Kidney tubule cell (primary cell): ENCODE measurements at places on chromosomes 6 and 20.
A peak's percentile ranks its signal among the peaks of the same experiment; 100 is the strongest.

DNA sequence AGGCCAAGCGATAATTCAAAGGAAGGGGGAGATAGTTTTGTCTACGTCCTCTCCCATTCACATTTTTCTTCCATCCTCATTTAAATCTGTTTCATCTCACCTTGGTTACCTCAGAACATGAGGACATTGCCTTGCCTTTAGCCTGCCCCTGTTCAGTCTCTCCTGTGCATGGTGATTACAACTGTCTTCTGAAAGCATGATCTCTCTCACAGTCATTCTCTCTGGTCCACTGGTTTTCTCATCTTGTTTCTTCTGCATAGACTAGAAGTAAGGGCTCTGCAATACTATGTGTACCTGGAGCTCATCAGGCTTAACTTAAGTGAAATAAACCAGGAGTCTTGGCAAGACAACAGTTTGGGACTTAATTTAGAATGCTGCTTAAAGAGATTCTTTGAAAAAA is 31.4 kb downstream of the CLVS2 start:
- DNase-seq, result no peak

DNA sequence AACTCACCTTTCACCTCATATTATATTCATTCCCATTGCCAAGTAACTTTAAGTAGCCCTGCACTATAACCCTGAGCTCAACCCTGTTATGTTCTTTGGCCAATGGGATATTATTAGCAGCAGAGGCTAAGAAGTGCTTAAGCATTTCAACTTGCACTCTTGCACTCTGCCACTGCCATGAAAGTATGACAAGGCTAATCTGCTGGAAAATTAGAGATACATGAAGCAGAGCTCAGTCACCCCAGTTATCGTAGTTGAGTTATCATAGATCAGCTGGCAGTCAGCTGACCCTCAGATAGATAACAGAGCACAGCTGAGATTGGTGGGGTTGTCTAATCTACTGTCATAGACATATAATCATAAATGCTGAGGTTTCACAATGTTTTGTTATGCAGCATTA is 209.4 kb upstream of the RUNX2 start:
- no peak for DNase-seq

- DNase-seq, result peak; percentile 43
Observed at GRCh38 chr6:108203189-108204112, 37.6 kb downstream of the NR2E1 start.

DNA sequence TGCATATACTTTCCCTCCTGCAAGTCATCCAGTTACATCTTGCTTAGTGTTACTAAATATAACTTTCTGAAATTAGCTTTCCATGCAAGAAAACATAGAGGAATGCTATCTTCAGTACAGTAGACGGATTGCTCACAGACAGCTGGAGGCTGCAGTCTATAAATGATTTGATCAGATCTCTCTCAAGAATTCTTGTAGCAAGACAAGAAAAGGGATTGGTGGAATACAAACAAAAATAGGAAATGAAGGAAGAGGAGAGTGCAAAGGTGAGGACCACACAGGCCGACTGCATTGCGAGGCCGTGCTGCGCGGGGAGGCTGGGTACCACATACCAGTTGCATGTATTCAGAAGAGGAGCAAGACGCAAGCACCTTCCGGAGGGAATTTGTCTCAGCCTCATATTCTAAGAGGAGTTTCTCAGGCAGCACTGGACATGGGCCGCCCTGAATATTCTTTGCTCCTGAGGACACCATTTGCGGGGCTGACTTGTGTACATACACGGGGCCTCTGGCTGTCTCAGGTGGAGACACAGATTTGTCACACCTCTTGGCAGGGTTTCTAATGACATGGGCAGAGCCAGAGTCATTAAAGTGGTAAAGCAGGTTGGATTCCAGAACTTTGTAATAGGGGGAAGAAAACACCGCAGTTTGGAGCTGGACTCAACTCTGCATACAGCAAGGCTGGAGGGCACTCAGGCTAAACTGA is 22.7 kb upstream of the KIF25 start:
- DNase-seq, result no peak

DNA sequence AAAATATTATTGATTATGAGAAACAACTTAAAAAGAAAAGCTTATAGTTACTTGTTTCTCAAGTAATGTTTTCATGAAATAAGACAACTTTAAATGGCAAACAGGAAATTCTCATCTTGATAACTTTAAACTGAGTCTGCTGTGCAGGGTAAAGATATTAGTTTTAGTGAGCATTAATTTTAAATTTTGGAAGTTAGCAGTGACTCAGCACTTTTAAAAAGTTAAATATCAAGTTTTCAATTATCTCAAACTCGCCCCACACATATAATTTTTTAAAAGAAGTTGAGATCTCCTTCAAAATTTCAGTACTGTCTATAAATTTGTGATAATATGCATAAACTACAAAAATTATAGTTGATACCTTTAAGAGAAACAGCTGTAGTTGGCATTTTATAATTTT is 337.3 kb upstream of the NT5E start:
- no peak for DNase-seq

GRCh38 chr6:148997865-148998264 is 251.0 kb downstream of the UST start:
- no peak for DNase-seq

DNA sequence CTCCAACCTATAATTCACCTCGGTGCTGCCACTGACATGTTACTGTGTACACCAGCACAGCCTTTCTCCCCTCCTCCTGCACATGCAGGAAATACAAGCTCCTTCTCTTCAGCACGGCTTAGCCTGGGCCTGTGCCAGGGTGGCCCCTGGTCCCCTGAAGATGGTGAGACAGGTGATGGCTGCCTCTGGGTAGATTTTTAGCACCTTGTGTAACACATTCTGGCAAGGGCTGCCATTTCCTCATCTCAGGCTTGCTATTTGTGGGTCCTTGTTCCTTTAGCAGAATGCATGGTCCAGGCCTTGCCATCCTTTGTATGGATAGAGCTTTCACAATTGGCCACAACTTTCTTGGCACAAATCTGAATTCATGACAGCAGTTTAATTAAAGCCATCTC is 151.3 kb downstream of the CDC5L start:
- DNase-seq, result no peak

DNA sequence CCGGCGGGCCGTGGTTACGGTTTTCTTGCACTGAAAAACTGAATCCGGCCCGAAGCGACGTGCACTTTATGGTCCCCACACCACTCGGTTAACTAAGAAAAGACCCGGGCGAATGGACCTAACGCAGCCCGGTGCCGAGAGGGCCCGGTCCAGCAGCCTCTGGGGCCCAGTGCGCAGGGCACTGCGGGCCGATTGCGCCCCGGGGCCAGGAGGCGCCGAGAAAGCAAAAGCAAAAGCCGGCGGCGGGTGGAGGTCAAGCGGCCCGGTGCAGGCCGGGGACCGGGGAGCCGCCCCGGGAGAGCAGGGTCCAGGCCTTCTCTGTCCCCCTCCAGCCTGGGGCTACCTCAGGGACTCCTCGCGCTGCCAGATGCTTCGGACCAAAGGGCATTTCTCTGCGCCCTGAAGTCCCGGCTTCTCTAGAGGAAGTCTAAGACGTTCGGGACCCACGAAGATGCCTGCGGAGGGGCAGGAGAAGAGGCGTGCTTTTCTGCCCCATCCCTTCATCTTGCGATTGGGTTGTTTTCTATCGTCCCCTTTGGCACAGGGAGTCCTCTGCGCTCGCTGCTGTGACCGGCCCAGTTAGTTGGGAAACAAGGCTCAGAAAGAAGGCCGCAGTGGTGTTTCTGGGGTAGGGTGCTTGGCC is 4.4 kb downstream of the FOXF2 start:
- no peak for DNase-seq

GRCh38 chr6:119124079-119124824 is 45.8 kb upstream of the FAM184A start:
- no peak for DNase-seq

GRCh38 chr6:144286503-144287393 is 1.6 kb downstream of the UTRN start:
- DNase-seq, result peak; percentile 88

GRCh38 chr6:47118611-47119010 is 76.5 kb upstream of the ADGRF1 start:
- DNase-seq, result no peak

DNA sequence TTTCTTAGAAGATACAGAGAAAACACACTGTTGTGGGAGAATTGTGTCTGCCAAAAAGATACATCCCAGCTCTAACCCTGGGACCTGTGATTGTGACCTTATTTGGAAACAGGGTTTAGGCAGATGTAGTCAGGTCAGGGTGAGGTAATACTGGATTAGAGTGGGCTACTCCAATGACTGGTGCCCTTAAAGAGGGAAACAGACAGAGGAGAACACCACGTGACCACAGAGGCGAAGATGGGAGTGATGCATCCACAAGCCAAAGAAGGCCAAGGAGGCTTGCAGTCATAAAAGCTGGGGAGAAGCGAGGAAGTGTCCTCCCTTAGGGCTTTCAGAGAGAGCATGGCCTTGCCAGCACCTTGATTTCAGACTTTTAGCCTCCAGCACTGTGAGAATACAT is 35.6 kb downstream of the SLC52A3 start:
- no peak for DNase-seq

DNA sequence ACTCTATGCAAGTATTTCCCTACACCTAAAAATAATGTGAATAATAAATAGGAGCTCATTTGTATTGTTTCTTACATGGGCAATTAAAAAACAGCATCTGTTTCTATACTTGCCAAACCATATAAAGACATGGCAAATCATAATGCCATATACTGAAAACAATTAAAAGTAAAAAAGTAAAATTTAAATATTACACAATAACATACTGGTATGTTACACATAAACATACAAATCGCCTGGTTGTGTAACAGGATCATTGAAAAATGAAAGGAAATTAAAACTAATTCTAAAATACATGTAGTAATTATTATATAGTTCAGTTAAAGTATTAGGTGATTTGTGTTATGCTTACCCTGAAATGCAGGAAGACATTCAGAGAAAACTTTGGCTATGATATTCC is 11.2 kb downstream of the NDUFAF4 start:
- DNase-seq, result no peak

DNA sequence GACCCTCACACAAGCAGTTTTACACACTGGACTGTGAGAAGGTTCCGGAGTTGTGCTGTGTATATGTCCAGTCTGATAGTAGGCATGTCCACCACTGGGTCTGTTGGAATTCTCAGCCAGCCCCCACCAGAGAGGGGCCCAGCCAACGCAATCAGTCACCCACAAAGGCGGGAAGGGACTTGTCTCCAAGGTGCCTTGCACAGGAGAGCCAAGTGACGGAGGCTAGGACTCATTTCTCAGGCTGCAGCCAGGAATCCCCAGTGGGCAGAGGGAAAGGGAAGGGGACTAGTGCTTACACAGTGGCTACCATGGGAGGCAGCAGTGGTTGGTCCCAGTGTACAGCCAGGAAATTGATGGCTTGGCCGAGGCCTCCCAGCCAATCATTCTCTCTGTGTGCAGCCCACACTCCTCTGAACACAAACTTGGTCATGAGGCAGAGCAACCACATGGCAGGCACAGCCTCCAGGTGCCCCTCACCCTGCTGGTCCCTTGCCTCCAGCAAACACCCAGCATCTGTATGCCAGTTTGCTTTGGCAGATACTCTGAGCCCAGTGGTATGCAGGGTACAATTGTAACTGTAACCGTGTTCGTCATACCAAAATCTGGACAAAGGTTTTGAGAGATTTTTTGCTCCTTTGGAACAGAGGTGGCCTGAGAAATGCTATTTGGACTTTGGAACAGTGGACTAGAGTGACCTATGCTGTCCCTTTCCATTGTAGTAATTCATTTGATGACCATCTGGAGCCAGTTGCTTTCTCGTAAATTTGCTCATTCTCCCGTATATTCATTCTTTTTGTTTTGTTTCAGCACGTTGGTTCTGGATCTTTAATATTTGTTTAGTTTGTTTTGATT is 72.9 kb upstream of the MYL9 start:
- DNase-seq, result peak; percentile 27

DNA sequence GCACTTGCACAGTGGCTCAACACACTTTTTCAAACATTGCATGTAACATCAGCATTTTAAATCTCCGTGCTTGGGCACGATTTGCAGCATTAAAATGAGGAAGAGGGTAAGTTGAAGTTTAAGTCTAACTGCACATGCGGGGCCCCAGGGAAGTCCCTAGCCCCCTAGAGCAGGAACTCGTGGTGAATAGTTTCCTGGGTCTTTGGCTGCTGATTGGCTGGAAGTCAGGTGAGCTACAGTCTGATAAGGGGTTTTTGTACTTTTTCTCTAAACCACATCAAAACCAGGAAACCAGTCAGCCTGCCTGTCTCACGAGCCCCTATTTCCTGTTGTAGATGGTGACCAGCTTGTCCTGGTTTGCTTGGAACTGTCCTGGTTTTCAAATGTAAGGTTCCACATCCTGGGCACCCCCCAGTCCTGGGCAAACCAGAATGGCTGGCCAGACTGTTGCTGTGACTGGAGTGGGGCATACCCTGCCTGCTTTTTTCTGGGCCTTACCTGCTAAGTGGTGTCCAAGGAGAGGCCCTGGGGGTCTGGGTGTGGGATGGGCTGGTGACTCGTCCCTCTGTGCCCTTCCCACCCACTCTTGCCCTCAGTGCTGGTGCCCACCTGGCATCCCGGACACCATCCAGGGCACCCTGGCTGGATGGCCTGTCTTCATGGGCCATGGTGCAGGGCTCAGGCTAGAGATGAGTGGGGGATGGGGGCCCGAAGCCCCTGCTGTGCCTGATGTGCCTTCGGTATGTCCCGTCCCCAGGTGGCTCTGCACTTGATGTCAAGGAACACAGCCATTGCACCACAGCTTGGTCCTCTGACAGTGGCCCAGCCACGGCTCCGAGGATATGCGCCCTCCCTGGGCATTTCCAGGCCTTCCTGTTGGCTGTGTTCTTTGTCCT is 31.8 kb downstream of the SUN5 start:
- DNase-seq, result no peak

DNA sequence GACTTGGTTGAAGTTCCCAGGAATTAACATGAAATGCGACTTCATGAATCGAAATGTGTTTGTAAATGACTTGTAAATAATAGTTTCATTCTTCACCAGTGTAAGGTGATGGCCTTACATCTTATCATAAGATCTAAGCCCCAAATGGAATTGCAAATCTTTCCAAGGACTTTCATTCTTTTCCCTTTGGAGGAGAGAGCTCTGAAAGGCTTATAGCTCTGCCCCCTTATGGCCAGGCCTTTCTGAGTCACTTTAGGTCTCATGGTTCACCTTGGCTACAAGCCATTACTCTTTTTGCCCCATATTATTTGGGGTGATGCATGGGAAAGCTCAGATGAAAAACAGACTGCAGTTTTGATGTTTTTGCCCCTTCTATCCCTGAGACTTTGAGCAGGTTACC is 209.1 kb upstream of the BMP2 start:
- no peak for DNase-seq

- DNase-seq, result no peak
Observed at GRCh38 chr20:62979310-62979709, 26.8 kb downstream of the SLC17A9 start.
